NCI-H1417 treated with DMSO at 0.1 percent for 48 hours (cell line): ENCODE measurements at places on chromosomes 5 and 9.
A peak's percentile ranks its signal among the peaks of the same experiment; 100 is the strongest.

GRCh38 chr5:107294211-107294550, 376.6 kb downstream of the EFNA5 start:
- DNase-seq: no peak

DNA sequence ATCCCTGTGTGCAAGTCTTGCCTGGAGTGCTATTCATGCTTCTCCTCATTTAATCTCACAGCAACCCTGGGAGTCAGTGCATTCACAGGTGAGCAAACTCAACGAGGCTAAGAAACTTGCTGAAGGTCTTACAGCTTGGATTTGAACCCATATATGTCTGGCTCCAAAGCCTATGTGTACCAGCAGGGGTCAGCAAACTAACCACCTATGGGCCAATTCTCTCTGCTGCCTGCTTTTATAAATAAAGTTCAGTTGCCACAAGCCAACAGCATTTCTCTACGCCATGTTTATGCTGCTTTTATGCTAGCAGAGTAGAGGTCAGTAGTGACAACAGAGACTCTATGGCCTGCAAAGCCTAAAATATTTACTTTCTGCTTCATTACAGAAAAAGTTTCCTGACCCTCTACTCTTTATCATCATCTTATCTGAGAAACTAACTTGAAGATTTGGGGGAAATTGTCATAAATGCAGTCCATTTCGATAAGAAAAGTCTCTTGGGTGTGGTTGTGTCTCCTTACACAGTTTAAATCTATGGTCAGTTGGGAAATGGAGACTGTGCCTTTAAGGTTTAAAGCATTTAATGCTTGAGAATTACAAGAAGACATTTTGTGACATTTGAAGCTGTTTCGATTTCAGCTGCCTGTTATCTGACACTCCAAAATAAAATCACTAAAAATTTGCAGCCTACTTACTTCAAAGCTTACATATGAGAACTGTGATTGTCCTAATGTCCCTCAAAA, 137.7 kb downstream of the PRELID2 start:
- DNase-seq: no peak

GRCh38 chr5:75566710-75567309, 44.4 kb upstream of the ANKDD1B start:
- DNase-seq: no peak

GRCh38 chr5:132368186-132368585, 1.3 kb upstream of the SLC22A5 start:
- DNase-seq: no peak

DNA sequence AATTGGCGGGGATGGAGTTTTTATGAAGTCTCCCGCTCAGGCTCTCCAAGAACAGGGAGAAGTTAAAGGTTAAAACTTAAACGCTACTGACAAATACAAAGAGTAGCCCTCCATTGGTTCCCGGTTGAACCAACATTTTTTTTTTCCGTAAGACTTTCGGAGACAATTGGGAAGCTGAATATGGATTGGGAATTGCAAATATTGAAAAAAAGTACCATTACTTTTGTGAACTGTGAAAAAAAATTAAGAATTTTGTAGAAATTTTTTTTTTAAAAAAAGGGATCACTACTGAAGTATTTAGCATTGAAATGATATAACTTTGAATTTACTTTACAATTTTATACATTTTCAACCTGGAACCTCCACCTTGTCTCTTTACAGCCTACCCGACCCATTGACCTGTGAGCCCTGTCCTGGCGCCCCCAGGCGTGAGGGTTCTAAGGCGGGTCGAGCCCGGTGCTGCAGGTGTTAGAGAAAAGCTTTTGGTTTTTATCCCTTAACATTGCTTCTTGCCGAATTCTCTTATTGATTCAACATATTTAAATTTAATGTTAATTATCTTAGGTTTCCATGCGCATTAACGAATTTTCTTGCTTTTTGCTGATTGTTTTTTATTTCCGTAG, 448 bp upstream of the ZNF782 start:
- no peak for DNase-seq

GRCh38 chr5:87735923-87736322, 323.2 kb upstream of the CCNH start:
- no peak for DNase-seq

DNA sequence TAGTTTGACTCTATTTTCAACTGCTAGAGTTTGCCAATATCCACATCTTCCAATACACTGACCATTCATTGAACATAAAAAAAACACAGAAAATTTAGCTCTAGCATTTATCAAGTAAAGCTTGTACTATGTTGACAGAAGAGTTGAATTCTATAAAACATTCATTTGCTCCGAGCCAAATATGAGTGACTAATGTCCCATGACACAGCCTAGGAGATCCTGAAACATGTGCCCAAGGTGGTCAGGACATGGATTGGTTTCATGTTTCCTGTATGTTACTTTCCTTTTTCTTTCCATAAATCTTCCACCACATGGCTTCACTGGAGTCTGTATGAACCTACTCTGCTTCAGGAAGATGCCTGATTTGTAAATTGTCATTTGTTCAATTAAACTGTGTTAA, 122.4 kb upstream of the PRDM9 start:
- no peak for DNase-seq

- no peak for DNase-seq
Observed at GRCh38 chr5:171619196-171619595, 166.4 kb upstream of the SMIM23 start.

DNA sequence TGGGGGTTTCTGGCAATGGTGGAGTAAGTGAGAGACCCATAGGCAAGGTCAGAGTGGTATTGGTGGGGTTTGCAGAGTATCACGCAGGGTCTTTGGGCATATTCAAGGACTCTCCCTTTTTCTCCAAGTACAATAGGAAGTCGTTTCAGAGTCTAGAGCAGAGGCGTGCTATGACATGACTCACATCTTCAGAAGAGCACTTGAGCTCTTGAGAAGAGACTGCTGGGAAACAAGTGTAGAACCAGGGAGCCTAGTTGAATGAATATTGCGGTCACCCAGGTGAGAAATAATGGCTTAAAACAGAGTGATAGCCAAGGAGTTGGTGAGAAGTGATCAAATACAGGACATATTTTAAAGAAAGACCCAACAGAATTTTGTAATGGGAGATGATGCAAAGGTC, 813.4 kb downstream of the TLE1 start:
- no peak for DNase-seq

DNA sequence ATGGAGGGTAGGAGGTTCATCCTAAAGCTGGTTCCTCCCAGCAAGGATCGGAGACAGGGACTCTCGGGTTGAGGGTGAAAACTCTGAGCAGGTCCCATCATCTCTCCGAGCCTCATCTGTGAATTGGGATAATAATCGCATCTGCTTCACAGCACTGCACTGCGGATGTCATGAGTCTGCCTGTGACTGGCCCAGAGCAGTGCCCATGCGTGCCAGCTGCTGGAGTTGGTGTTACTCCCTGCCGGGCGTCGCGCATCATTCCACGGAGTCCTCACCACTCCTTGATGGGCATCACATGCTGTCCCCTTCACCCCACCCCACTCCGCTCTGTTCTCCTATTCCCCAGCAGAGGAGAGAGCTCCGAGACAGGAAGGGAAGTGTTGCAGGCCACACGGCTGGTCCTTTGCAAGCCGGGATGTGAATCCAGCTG, 35.1 kb upstream of the ORM1 start:
- DNase-seq: no peak

DNA sequence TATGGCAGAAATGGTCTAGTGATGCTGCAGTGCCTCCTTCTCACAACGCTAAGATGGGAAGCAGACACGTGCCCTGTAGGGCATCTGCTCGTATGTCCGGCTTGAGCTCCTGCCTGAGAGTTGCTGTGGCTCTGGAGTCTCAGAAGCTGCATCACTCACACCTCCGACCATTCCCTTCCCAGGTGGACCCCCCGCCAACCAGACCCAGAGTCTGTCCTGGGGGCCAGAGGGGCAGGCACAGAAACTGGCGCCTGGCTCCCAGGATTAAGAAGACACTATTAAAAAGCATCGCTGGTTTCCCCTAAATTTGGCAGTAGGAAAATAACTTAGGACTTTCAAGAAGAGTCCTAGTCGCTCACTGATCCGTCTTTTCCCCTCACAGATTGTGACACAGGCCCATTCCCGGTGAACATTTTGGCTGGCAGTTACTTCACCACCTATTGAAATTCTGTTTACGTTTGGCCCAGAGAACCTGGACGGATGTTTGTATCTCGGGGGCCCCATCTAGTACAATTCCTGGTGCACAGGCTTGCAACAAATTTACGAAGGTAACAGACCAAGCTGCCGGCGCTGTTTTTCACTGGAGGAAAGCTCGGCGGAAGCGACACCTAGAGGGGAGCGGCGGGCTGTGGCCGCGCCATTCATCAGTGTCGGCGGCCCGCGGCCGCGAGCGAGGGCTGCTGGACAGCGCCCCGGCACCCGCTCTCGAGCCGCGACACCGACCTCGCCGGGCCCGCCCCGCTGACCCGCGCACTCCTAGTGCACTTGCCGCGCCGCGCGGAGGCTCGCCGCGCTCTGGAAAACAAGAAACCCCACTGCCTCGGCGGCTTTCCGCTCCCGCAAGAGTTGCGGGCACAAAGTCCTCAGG, 1.6 kb downstream of the FSTL4 start:
- peak; percentile 2 for DNase-seq

DNA sequence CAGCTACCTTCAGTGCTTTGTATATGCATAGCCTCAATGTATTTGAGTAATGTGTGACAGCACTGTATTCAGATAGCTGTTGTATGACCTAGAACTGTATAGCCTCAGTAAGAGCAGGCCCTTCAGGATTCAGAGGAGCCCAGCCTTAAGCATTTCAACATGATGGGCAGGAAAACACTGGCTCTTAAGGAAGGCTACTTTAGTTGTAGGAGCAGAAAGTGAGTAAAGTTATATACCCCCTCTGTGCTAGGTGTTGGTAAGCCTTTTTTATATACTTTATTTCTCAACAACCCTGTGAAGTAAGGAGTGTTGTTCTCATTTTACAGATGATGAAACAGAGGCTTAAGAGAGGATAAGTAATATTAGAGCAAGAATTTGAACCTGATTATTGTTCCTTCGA, 1.5 kb upstream of the GPR21 start:
- DNase-seq: no peak

GRCh38 chr5:113824307-113824706, 310.8 kb downstream of the YTHDC2 start:
- DNase-seq: no peak

DNA sequence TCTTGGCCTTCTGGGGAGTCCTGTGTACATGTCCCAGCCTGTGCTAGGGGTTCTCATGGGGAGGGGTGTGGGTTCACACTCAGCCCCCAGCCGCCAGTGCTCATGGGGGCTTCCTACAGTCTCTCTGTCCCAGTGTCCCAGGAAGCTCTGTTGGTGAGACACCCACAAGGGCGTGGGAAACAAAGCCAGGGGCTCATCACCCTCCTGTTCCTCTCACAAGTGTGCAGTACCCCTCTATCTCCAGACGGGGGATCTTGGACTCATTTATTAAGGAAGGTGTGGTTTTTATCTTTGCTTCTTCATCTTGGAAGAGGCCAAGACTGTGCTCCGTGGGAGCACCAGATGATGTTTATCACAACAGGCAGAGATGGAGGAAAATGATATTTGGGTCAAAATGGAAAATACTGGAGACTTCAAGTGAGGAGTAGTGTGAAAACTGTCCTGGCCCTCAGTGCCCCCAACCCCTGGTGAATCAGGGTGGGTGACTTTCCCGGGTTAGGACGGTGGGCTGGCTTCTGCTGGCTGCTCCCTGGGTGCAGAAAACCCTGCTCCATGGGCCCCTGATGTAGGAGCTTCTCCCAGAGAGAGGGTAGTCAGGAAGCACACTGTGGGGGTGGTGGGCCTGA, 15.2 kb downstream of the TMEM171 start:
- no peak for DNase-seq

GRCh38 chr5:571791-572190, 40.3 kb upstream of the CEP72 start:
- DNase-seq: no peak

DNA sequence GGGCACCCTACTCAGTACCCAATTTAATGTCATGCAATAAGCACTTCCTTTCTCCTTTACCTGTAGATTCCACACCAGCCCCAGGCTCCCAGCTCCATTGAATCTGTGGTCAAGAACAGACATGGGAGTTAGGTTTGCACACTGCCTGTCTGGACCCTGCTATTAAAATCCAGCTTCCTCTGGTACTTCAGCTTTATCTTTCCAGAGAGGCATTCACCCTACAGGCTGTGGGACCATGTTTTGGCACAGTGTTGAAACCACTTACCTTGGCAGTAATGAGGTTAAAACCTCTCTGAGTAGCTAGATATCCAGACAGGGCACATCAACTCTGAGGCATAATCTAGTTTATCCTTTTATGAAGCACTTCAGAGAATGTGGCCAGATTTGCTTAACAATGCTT, 191.5 kb upstream of the PCSK5 start:
- no peak for DNase-seq

DNA sequence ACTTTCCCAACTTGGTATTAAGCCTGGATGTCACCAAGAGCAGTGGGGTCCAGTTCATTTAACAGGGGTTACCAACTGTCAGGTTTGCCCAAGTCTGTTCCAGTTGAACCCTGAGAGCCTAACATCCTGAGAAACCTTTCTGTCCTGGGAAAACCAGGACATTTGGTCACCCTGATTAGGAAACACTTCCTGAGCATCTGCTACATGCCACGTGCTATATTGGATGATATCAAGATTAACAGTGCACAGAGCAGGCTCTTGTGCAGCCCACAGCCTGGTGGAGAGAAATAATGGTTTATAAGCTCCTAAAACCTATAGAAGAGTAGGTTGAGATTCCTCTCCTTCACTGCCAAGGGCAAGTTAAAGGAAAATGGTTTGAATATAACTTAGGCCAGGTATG, 102.9 kb upstream of the RAD23B start:
- no peak for DNase-seq

DNA sequence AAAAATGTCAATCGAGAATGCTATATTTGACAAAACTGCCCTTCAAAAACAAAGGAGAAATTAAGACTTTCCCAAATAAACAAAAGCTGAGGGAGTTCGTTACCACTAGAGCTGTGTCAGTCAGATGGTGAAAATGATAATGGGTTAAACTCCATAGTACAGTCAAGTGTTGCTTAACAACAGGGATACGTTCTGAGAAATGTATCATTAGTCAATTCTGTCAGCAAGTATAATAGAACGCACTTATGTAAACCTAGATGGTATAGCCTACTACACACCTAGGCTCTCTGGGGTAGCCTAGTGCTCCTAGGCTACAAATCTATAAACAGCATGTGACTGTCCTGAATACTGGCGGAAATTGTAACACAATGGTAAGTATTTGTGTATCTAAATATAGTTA, 138.7 kb downstream of the DRD1 start:
- DNase-seq: no peak

- DNase-seq: no peak
Observed at GRCh38 chr5:6236858-6237481, 141.4 kb downstream of the MED10 start.

- no peak for DNase-seq
Observed at GRCh38 chr9:77926371-77926878, 105.2 kb downstream of the GNAQ start.

- DNase-seq: no peak
Observed at GRCh38 chr5:133397990-133398645, 214.2 kb downstream of the FSTL4 start.

- no peak for DNase-seq
Observed at GRCh38 chr5:168777651-168778050, 198.5 kb upstream of the PANK3 start.

DNA sequence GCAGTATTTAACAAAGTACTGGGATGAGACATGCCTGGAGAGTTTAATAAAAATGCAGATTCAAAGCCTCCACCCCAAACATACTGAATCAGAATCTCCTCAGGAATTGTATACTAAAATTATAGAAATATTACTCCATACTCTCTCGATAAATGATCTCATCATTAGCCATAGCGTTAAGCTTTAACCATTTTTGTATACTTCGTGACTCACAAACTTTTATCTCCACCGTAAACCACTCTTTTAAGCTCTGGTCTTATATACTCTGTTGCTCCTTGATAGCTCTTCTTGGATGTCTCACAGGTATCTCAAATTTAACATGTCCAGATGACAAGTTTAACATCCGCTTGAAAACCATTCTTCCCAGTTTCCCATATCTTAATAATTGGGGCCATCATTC, 327.8 kb downstream of the ADGRV1 start:
- DNase-seq: no peak
